Activated CD4-positive, alpha-beta T cell treated with anti-CD3 and anti-CD28 coated beads, Interleukin-2, amount 10 ng/mL, durations not matched to agents 7 days and 5 days (primary cell): ENCODE measurements at places on chromosomes 16 and 17.

DNA sequence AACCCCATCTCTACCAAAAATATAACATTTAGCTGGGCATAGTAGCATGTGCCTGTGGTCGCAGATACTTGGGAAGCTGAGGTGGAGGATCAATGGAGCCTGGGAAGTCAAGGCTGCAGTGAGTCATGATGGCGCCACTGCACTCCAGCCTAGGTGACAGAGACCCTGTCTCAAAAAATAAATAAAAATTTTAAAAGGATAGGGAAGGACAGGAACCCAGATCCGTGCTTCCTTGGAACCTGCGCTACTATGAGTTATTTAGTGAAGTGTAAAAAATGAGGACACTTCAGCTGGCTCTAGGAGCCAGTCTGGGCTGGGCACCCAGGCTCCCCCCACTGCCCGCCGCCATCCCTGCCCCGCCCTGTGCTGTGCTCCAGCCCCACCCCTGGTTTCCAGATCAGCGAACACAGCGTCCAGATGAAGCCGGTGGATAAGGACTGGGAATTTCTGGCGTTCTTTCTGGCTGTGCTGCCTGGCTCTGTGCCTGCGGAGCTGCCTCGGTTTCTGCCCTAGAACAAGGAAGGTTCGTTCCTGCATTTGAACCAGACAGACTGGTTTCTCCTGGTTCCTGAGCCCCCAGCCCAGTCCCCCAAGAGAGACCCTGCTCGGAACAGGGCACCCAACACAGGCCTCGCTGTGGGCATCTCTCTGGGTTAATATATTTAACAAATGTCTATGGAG, 18.5 kb downstream of the PLLP start:
- DNase-seq: no peak

DNA sequence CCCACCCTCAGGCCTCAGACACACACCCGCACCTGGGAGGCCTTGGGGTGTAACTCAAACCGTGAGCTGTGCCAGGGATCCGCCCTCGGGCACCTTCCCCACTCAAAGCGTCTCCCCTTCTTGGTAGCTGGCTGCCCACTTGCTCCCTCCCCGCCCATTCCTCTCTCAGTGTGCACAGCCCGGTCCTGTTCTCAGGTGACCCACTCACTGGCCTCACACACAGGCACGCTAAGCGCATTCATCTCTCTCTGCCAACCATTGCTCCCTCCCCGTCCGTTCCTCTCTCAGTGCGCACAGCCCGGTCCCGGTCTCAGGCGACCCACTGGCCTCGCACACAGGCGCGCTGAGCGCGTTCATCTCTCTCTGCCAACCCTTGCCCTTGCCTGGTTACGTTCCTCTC, 20.8 kb downstream of the WDR45B start:
- DNase-seq: no peak

- DNase-seq: no peak
These were observed 20.5 kb upstream of the SDR42E2 start for GRCh38 chr16:22141767-22142166.

- no peak for DNase-seq
These were observed 48.9 kb downstream of the RABEP1 start for GRCh38 chr17:5330981-5331380.

GRCh38 chr17:79608624-79608959, 2.3 kb downstream of the RBFOX3 start:
- no peak for DNase-seq

GRCh38 chr17:71759422-71760060, 361.3 kb upstream of the SOX9 start:
- DNase-seq: no peak

- DNase-seq: peak; percentile 62
These were observed 26.2 kb upstream of the OSGIN1 start for GRCh38 chr16:83926726-83927397.

DNA sequence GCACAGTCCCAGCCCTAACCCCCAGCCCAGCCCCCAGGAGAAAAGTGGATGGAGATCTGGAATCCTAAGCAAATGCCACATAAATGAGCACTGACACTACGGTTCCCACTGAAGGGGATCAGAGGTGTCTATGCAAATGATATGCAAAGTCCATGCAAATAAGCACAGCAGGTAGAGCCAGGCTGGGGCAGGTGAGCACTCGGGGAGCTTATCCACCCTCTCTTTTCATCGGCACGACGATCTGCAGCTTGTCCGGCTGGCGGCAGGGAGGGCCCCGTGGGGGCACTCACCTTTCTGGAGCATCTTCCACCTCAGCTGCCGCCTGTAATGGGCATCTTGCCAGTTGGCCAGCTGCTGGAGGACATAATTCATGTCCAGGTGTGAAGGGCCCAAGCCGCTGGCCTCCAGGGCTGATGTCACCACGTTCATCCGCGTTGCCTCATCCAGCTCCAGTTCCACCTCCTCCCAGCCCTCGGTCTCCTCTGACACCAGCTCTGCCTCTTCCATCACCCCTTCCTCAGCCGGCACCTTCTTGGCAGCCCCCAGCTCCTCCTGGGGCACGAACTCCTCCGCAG, 9.9 kb downstream of the HAP1 start:
- DNase-seq: no peak

DNA sequence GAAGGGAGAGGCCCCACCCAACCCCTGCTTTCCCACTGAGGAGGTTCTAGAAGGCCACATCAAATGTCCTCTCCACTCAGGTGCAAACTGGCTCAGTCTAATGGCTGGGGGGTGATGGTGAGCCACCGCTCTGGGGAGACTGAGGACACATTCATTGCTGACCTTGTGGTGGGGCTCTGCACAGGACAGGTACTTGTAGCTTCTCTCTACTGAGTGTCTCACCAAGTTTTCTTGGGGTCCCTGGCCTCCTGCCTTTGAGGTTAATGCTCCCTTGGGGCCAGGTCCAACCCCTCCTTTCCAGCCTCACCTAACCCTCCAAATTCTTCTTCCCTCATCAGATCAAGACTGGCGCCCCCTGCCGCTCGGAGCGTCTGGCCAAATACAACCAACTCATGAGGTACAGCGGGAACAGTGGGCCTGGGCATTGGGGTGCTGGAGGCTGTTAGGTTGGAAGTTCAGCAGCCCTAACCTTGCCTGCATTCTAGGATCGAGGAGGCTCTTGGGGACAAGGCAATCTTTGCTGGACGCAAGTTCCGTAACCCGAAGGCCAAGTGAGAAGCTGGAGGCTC, 5.7 kb downstream of the ENO3 start:
- peak; percentile 54 for DNase-seq
